ENCODE measurements at places on chromosomes 2 and 18.

DNA sequence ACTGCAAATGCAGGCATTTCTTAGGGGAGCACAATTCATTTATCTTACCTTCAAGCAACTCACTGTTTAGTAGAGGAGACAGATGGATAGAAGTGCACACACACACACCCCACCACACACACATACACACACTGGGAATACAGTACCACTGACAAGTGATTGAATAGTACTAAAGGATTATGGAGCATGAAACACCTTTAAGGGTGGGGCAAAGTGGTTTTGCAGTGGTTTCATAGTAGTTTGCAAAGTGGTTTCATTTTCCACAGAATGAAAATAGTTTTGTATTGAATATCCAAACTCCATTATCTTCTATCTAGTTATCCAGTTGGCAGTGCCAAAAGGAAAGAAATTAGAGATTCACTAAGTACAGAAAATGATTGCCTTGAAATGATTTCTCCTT, 18.9 kb downstream of the KIF5C start:
- DNase-seq: no peak

- no peak for DNase-seq
Observed at GRCh38 chr2:37561615-37562569, 109.5 kb downstream of the CDC42EP3 start.

DNA sequence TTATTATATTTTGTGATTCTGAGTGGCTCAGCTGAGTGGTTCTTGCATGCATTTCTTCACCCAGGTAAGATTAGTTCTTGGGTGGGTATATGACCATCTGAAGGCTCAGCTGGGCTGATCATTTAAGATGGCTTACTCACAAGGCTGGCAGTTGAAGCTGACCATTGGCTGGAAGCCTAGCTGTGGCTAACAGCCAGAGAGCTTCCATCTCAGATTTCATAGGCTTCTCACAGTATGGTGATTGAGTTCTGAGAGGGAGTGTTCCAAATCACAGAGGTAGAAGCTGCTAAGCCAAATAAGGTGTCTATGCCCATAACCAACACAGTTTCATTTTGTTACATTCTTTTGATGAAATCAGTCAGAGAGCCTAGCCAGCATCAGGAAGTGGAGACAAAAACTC, 117.4 kb upstream of the RPRM start:
- no peak for DNase-seq

GRCh38 chr2:172674968-172675303, 60.7 kb upstream of the RAPGEF4 start:
- DNase-seq: no peak

DNA sequence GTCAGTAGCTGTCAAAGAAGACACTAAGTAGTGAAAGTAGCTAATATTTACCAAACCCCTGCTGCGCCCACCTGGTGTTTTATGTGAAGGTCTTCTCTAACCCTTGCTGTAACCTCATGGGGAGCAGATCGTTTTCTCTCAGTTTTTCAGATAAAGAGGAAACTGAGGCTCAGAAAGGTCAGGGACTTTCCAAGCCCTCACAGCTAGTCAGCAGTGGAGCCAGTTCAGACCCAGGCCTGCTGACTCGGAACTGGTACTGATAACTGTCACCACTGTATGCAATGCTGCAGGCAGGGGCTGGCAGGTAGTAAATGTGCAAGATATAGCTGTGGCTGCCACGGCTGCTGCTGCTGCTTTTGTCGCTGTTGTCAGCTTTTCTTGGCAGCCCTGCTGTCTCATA, 69.1 kb downstream of the LRRFIP1 start:
- DNase-seq: peak; percentile 48

DNA sequence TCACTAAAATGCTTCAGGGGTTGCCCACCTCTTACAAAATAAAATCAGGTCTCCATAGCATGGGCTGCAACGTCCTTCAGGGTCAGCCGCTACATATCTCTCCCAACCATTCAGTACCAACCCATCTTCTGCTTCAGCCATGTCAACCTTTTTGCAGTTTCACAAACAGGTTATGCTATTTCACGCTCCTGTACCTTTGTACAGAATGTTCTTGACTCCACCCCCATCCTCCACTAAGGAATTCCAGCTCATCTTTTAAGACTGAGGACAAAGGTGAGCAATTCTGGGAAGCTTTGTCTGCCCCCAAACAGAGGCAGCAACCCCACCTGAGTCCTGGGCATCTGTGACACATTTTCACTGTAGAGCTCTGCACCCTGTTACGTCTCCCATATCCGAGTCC, 8.8 kb upstream of the EVA1A start:
- DNase-seq: no peak

GRCh38 chr2:71886241-71886640, 261.4 kb downstream of the CYP26B1 start:
- DNase-seq: no peak

GRCh38 chr2:151508519-151508918, 98.8 kb downstream of the RIF1 start:
- no peak for DNase-seq
